ENCODE measurements at places on chromosomes 3 and 15. TPM values are rescaled to one million over a fixed set of nuclear protein-coding genes. Genes with fewer than 3 reads are reported as not detected.

Gene PIAS1
- 5.2 TPM for total RNA-seq

Gene GP9
- total RNA-seq, result not detected

Gene LTK
- 0.17 TPM for total RNA-seq

Gene ZNF385D
- 1.5 TPM for total RNA-seq

Gene STOML1
- total RNA-seq, result 12.3 TPM
